ENCODE measurements at places on chromosomes 11 and 22.
A peak's percentile ranks its signal among the peaks of the same experiment; 100 is the strongest.

DNA sequence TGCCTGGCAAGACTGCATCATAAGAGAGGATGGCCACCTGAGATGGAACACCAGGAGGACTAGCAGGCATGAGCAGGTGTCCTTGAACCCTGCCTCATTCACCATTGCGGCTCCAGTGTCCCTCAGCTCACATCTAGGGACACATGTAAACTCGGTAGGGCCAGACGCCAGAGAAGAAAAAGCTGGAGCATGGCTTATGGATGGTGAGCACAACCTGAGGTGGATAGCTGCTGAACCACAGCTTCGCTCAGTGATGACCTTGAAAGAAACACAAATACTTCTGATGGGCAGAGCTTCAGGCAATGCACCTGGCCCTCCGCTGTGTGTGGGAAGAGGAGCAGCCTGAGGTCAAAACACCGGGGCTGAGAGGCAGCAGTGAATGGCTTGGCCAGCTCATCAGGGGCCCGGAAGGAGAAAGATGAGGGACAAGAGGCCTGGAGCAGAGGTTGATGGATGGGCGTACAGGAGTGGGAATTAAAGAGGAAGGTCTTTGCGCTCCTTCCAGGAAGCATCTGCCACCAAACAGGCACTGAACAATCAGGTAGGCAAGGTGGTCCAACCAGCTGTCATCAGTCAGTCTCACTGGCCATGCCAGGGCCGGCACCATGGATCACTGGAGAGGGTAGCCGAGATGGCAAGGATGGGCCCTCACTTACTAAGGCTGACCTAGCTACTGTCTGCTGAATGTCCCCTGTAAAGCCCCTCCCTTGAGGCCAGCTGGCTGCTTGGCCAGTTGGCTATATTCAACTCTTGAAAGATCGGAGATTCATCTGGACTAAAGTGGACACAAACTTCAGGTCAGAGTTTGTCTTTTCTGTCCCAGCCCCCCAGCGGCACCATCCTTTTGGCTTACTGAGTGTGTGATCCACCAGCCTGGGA, 89.7 kb downstream of the MYEOV start:
- no peak for DNase-seq

DNA sequence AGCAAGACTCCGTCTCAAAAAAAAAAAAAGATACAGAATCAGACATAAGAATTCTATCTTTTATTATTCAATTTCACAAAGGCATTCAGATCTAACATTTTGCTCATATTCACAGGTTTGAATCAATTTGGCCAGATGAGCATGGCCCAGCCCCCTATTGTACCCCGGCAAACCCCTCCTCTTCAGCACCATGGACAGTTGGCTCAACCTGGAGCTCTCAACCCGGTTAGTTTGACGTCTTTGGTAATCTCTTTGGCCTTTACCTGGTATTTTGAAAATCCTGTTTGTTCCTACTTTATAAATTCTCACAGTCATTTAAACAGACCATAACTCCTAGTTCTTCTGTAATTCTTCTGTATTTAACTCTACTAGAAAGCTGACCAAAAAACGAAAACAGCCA, 55.3 kb downstream of the EP300 start:
- no peak for DNase-seq

- DNase-seq: no peak
These were observed 7.8 kb downstream of the SIPA1 start for GRCh38 chr11:65645710-65646109.

DNA sequence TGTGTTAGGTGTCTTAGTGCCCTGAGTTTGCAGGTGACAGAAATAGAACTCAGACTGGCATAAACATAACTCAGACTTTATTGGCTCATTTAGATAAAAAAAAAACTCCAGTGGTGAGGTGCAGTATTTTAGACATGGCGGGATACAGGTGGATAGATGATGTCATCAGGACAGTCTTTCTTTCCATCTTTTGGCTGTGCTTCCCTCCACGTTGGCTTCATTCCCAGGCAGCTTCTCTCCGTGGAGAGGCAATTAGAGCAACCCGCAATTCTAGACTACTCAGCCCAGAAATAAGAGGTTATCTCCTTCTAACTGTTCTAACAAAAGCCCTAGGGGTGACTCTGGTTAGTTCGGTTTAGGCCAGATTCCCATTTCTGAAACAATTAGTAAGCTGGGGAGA, 40.5 kb downstream of the NCAM1 start:
- peak; percentile 90 for DNase-seq

DNA sequence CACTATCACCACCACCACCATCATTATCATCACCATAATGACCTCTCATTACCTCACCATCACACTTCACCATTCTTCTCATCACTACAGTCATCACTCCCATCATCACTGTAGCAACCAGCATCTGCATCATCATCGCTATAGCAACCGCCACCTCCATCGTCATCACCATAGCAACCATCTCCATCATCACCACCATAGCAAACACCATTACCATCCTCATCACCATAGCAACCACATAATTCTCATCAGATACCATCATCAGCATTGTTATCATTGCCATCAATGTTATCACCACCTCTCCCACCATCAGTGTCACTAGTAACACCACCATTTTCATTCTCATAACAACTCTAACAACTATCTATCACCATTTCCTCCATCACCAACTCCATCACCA, 23.1 kb upstream of the CD82 start:
- DNase-seq: no peak

DNA sequence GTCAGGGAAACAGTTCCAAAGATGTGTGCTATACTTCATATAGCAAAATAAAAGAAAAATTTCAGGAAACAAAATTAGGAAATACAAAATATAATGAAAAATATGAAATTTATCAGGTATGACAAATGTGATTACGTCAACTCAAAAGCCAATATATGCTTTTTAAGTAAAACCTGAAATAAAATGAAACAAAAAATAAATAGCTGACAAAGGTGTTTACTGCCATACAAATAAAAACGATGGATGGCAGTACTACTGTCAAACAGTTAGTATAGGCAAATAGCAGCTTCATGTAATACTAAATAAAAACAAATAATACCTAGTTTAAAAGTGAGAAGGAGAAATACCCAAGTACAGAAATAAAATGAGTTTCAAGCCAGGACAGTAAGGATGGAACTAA, 13.7 kb downstream of the CEP57 start:
- DNase-seq: no peak

- no peak for DNase-seq
These were observed 134.6 kb downstream of the RRAS2 start for GRCh38 chr11:14224395-14224794.

DNA sequence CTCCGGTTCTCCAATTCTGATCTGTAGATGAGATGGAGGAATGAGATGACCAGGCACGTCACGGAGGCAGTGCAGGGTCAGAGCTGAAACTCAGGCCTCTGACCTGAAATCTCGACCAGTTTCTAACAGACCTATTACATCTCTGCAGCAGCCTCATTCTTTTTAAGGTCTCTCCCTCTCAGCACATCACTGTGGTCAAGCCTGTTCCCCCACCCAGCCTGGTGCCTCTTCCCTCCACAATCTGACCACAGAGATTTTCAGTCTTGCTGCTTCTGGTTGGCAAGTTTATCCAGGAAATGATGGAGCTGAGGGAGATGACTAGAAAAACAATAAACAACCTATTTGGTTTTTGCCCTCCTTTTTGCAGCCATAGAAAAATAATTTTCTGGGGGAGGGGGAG, 9.5 kb downstream of the GRAMD1B start:
- DNase-seq: no peak

GRCh38 chr11:111944651-111945051, 7.5 kb downstream of the DIXDC1 start:
- peak; percentile 91 for DNase-seq

DNA sequence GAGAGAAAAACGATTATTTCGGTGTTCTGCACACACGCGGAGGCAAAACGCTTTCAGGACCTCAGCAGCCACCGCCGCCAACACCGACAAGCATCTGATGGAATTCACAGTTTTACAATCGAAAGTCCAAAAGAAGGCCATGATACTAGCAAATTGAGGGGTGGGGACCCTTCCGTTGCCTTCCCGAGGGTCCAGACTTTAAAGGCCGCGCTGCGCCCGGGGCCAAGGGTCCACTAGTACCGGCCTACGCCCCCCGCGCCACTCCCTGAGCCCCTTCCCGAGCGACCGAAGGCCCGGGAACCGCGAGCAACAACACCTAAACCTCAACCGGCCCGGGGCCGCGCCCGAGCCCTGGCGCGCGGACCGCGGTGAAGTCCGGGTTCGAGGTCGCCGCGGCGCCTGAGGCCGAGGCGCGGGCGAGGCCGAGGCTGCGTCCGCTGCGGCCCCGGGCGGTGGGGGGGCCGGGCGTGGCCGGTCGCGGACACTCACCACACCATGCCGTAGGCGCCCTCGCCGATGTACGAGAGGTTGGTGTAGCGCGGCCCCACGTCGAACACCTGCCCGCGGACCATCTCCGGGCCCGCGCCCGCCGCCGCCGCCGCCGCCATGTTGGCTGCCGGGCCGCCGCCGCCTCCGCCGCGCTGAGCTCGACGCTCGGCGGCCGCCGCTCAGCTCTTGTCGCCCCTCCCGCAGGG, 465 bp downstream of the MAPK1 start:
- no peak for DNase-seq

DNA sequence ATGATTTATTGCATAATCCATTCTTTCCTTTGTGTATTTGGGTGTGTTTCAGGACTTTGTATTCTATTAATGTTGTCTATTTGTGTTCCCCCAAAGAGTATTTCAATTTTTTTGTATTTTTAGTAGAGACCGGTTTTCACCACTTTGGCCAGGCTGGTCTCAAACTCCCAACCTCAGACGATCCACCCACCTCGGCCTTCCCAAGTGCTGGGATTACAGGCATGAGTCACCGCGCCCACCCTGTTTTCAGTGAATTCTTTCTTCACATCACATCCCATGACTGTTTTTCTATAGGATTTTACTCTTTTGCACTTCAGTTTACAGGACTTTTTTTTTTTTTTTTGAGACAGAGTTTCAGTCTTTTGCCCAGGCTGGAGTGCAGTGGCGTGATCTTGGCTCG, 46.3 kb downstream of the RBX1 start:
- no peak for DNase-seq

GRCh38 chr11:70105755-70106571, 27.8 kb downstream of the ANO1 start:
- DNase-seq: no peak

DNA sequence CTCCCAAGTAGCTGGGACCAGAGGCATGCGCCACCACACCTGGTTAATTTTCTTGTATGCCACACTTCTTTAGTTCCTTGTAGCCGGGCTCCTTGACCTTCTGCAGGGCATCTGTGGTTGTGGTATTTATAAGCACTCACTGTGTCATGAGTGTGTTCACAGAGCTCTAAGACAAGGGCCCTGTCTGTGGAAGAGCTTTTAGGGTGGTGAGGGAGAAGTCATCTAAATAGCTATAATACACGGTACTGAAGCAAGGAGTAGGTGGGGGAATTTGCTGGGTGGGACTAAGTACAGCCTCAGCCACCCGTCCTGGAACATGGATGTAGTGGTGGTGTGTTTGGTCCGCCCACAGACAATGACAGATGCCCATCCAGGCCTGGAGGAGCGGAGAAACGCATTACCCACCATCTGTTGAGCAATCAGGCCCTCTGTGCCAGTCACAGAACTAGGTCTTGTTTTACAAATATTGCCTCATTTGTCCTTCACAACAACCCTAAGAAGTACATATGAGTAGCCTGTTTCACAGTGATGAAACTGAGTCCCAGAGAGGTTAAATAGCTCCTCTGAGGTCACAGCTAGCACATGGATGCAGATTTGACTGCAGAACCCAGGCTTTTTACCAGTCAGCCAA, 10.1 kb downstream of the ACO2 start:
- no peak for DNase-seq

GRCh38 chr22:47071807-47072641, 309.6 kb downstream of the TBC1D22A start:
- no peak for DNase-seq

DNA sequence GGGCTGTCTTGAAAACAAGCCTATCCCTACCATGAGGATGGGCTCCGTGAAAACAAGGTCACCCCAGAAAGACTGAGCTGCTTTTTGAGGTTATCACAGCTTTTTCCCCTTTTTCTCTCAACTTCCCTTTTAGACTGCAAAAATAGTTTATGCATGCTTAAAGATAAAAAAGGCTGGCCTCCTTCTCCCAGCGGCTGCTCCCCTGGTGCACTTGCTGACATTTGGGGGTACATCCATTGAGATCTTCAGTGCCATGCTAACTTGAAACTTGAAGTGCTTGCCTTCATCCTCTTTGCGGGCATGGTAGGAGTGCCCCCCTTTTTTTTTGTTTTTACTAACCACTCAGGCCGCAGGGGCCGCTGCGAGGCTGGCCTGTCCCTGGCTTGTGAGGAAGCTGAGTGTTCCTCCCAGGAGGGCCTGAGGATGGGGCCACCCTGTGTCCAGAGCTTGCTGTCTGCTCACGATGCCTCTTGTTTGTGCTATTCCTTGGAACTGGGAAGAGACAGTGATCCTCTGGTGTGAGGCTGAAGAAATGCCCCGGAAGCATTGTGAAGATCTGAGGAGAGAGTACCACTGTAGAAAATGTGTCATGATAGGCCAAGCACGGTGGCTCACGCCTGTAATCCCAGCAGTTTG, 2.2 kb downstream of the TANGO2 start:
- DNase-seq: no peak

GRCh38 chr11:1829039-1829820, 5.6 kb upstream of the SYT8 start:
- DNase-seq: peak; percentile 91

DNA sequence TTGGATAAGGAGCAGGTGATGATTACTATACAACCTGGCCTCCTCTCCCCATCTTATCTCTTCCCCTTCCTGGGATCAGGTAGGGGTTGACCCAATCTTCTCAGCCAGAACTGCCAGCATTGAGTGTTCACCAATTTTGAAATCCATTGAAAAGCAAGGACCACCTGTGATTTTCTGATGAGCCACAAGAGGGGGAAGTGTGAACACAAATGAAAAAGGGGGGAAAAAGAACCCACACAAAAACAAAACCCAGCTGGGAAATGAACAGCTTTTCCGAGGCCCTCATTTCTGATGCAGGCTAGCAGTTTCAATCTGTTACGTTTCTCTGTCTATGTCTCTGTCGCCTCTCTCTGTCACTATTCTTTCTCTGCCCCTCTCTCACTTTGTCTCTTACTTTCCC, 161.9 kb downstream of the INSC start:
- DNase-seq: peak; percentile 0

DNA sequence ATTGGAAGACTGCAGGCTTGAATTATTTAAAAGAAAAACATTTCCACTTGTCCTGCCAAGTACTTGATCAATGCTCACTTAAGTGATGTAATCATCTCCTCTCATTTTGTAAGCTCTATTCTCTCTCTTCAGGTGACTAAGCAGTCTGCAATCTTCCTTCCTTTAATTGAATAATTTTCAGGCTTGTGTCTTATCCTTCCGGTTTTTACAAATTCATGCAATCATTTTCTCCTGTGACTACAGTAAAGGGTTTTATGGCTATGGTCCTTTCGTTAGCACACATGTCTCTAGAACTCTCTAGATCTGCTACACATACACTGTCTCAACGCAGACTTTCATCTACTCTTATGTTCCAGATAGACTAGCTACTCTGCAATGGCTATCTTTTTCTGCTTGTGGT, 12.6 kb upstream of the UPB1 start:
- peak; percentile 48 for DNase-seq

- DNase-seq: no peak
These were observed 52.6 kb upstream of the SESN3 start for GRCh38 chr11:95283650-95284049.

- DNase-seq: no peak
These were observed 43.5 kb downstream of the PPFIA1 start for GRCh38 chr11:70313945-70314344.

GRCh38 chr11:9697766-9698165, 33.9 kb downstream of the SWAP70 start:
- DNase-seq: no peak

GRCh38 chr11:92867913-92868619, 101.4 kb upstream of the MTNR1B start:
- DNase-seq: no peak

All from RPMI7951 (cell line).